ENCODE measurements at places on chromosomes 12 and 14. TPM values are rescaled to one million over a fixed set of nuclear protein-coding genes. Genes with fewer than 3 reads are reported as not detected.

- no peaks in the 10 kb centered on the region for H3K27me3 ChIP-seq
- H3K27ac ChIP-seq = no peak overlapping the region
- no peaks in the 10 kb centered on the region for H3K36me3 ChIP-seq
- peak; percentile 21 for DNase-seq
These were observed 10.9 kb upstream of the TFCP2 start for GRCh38 chr12:51183816-51184215.

GRCh38 chr12:67710582-67710981, 62.0 kb downstream of the DYRK2 start:
- peaks cover 22% of the 10 kb centered on the region for H3K4me1 ChIP-seq
- H3K4me3 ChIP-seq = no peak overlapping the region
- no peaks in the 10 kb centered on the region for H3K36me3 ChIP-seq
- H3K27ac ChIP-seq = no peak overlapping the region
- DNase-seq = peak; percentile 66
- H3K27me3 ChIP-seq = no peaks in the 10 kb centered on the region

DNA sequence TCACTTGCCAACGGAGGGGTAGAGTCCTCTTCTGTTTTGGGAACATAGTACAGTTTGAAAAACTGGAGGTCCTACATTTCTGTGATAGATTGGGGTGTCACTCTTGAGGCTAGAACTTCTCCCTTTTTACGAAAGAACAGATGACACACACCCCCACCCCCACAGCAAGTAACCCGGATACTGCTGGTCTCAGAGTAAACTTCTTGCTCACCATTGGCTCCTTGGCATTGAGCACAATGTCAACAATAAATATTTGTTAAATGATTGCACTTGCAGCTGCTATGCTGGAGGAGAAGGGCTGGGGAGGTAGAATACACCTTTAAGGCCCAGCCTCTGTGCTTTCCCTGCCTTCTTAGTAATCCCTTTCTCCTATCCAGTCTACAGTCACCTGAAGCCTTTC, 149.8 kb downstream of the TGFB3 start:
- no peaks in the 10 kb centered on the region for H3K27me3 ChIP-seq
- no peaks in the 10 kb centered on the region for H3K36me3 ChIP-seq
- peaks cover 42% of the 10 kb centered on the region for H3K4me1 ChIP-seq
- peak overlapping the region; percentile 68 for H3K27ac ChIP-seq

DNA sequence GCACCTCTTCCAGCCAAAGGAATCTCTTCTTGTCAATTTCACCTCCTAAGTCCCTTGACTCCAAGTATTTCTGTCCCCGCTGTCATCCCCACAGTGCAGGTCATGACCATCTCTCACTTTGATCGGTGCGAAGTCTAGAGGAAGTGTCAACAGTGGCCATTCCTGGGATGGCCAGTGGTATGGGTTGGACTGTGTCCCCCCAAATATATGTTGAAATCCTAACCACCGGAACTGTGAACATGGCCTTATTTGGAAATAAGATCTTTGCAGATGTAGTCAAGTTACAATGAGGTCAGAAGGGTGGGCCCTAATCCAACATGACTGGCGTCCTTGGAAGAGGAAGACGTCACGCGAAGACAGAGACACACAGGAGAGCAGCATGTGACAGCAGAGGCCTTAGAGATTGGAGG, 155.9 kb upstream of the PRMT8 start:
- H3K27me3 ChIP-seq = peaks cover 16% of the 10 kb centered on the region
- H3K4me3 ChIP-seq = no peak overlapping the region
- H3K36me3 ChIP-seq = no peaks in the 10 kb centered on the region
- DNase-seq = no peak
- no peak overlapping the region for H3K27ac ChIP-seq
- H3K4me1 ChIP-seq = no peaks in the 10 kb centered on the region

DNA sequence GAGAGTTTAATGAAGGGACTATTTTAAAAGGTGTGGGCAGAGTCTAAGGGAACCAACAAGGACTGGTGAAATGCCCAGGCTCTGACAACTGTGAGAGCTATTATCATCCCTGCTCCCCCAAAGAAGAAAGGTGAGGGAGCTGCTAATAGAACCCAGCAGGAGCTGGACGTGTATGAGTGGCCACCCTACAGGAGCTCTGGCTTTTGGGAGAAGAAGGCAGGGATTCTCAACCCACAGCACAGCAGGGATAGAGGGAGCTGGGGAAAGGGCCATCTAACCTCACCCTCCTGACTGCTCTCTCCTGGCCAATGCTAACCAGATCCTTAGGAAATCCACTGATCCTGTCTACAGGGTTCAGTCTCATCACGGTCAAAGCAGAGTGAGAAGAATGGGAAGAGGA, 57.1 kb downstream of the GRIN2B start:
- no peak overlapping the region for H3K27ac ChIP-seq
- H3K27me3 ChIP-seq = no peaks in the 10 kb centered on the region
- H3K4me1 ChIP-seq = no peaks in the 10 kb centered on the region
- no peak overlapping the region for H3K4me3 ChIP-seq

- DNase-seq = no peak
- no peaks in the 10 kb centered on the region for H3K4me1 ChIP-seq
- no peaks in the 10 kb centered on the region for H3K27me3 ChIP-seq
These were observed 102.3 kb downstream of the CALM1 start for GRCh38 chr14:90499121-90499520.

DNA sequence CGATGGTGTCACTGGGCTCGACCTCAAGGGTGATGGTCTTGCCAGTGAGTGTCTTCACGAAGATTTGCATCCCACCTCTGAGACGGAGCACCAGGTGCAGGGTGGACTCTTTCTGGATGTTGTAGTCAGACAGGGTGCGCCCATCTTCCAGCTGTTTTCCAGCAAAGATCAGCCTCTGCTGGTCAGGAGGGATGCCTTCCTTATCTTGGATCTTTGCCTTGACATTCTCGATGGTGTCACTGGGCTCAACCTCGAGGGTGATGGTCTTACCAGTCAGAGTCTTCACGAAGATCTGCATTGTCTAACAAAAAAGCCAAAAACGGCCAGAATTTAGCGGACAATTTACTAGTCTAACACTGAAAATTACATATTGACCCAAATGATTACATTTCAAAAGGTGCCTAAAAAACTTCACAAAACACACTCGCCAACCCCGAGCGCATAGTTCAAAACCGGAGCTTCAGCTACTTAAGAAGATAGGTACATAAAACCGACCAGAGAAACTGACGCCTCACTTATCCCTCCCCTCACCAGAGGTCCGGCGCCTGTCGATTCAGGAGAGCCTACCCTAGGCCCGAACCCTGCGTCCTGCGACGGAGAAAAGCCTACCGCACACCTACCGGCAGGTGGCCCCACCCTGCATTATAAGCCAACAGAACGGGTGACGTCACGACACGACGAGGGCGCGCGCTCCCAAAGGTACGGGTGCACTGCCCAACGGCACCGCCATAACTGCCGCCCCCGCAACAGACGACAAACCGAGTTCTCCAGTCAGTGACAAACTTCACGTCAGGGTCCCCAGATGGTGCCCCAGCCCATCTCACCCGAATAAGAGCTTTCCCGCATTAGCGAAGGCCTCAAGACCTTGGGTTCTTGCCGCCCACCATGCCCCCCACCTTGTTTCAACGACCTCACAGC, 717 bp downstream of the UBC start:
- peak overlapping the region; percentile 100 for H3K27ac ChIP-seq
- peak overlapping the region; percentile 99 for H3K4me3 ChIP-seq
- peaks cover 41% of the 10 kb centered on the region for H3K4me1 ChIP-seq

GRCh38 chr12:80053051-80053790, 46.1 kb upstream of the OTOGL start:
- peaks cover 20% of the 10 kb centered on the region for H3K4me1 ChIP-seq
- peak overlapping the region; percentile 62 for H3K27ac ChIP-seq
- peak overlapping the region; percentile 9 for H3K4me3 ChIP-seq
- DNase-seq = peak; percentile 96
- no peaks in the 10 kb centered on the region for H3K36me3 ChIP-seq
- H3K27me3 ChIP-seq = no peaks in the 10 kb centered on the region

GRCh38 chr12:29733060-29733459, 50.7 kb downstream of the TMTC1 start:
- DNase-seq = peak; percentile 35
- H3K4me1 ChIP-seq = peaks cover 14% of the 10 kb centered on the region
- no peaks in the 10 kb centered on the region for H3K27me3 ChIP-seq
- H3K36me3 ChIP-seq = no peaks in the 10 kb centered on the region
- no peak overlapping the region for H3K27ac ChIP-seq
- H3K4me3 ChIP-seq = no peak overlapping the region

- no peak for DNase-seq
- H3K36me3 ChIP-seq = peaks cover 30% of the 10 kb centered on the region
- no peak overlapping the region for H3K4me3 ChIP-seq
- no peaks in the 10 kb centered on the region for H3K4me1 ChIP-seq
- no peak overlapping the region for H3K27ac ChIP-seq
These were observed 86.4 kb downstream of the EP400 start for GRCh38 chr12:132036063-132036683.

DNA sequence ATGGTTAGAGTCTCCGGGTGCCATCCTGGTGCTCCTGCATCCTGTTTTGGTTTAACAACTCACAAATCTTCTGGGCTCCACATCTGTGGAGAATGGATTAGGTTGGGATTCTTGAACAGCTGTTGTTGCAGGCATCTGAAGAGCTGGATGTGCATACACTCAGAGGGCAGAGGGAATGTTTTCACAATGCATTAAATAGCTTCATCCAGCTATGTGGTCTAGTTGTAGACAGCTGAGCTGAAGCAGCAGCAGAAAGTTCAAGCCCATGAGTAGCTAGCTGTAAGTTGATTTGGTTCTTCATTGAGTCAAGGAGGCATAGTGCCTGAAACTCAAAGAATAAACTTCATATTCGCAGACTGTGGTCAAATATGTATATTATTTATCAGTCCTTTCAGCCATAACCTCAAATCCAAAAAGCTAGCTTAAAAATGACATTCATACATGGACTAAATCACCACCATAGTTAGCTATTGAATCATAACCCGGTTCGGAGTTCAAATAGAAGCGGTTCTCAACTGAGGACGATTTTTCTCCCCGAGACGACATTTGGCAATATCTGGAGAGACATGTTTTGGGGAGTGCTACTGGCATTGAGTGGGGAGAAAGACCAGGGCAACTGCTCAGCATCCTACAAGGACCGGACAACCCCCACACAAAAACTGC, 858 bp upstream of the ANKRD13A start:
- H3K27ac ChIP-seq = peak overlapping the region; percentile 79
- no peaks in the 10 kb centered on the region for H3K36me3 ChIP-seq
- H3K4me3 ChIP-seq = peak overlapping the region; percentile 96
- no peaks in the 10 kb centered on the region for H3K27me3 ChIP-seq
- peak; percentile 54 for DNase-seq

- no peak overlapping the region for H3K27ac ChIP-seq
- no peak overlapping the region for H3K4me3 ChIP-seq
- H3K27me3 ChIP-seq = peaks cover 5% of the 10 kb centered on the region
- H3K4me1 ChIP-seq = peaks cover 12% of the 10 kb centered on the region
- DNase-seq = no peak
- no peaks in the 10 kb centered on the region for H3K36me3 ChIP-seq
These were observed 53.3 kb downstream of the PITPNM2 start for GRCh38 chr12:123097561-123098084.

GRCh38 chr12:14771651-14772137, 31.6 kb downstream of the WBP11 start:
- peak; percentile 7 for DNase-seq
- peak overlapping the region; percentile 93 for H3K4me3 ChIP-seq
- no peaks in the 10 kb centered on the region for H3K27me3 ChIP-seq

- no peak overlapping the region for H3K4me3 ChIP-seq
- H3K4me1 ChIP-seq = no peaks in the 10 kb centered on the region
- H3K36me3 ChIP-seq = peaks cover 51% of the 10 kb centered on the region
- no peak for DNase-seq
- H3K27ac ChIP-seq = no peak overlapping the region
These were observed 87.9 kb downstream of the PTPN11 start for GRCh38 chr12:112506513-112507166.

DNA sequence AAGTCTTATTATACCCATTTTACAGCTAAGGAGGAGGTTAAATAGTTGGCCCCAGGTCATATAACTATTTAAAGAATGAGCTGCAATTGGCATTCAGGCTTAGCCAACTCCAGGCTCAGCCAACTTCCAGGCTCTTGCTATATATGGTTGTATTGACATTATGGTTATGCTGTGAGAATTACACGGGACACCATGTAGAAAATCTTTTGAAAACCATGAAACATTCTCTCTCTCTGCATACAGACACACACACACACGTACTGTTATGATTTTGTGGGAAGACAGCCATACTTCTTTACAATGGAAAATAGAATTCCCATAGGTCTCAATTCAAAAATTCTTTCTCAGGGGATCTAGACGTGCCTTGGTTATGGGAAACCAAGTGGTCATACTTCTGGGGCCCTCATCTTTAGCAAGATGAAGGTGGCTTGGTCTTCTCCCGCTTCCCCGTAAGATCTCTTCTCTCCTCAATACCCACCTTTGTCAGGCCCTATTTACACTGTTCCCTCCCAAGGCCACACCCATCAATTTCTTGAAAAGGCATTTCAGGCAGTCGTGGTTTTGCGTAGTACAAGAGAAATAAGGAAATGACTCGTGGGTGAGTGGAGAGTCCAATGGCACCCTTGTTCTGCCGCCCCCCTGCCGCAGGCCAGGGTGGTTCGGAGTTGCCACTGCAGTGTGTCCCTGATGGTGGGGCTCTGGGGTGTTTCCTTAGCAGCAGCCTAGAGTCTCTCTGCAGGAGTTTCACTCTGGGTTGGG, 10.0 kb upstream of the GPRC5A start:
- H3K27me3 ChIP-seq = no peaks in the 10 kb centered on the region
- H3K36me3 ChIP-seq = no peaks in the 10 kb centered on the region
- H3K4me1 ChIP-seq = peaks cover 27% of the 10 kb centered on the region
- H3K27ac ChIP-seq = peak overlapping the region; percentile 16
- peak; percentile 84 for DNase-seq
- H3K4me3 ChIP-seq = no peak overlapping the region

DNA sequence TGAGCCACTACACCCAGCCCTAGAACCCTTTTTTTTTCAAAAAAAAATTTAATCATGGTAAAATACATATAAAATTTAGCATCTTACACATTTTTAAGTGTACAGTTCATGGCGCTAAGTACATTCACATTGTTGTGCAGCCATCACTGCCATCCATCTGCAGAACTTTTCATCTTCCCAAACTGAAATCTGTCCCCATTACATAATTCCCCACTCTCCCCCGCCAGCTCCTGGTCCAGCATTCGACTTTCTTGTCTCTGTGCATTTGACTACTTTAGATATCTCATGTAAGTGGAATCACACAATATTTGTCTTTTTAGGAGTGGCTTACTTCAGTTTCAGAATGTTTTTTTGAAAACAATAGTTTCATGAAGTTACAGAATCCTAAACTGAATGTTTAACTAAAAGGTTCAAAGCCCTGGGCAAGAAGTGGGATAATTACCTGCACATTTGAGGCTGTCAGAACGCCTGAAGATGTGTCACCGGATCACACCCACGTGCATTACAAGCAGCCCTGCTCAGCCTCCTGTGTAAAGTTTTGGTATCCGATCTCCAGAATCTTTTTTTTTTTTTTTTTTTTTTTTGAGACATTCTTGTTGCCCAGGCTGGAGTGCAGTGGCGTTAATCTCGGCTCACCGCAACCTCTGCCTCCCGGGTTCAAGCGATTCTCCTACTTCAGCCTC, 12.7 kb downstream of the EML1 start:
- no peak overlapping the region for H3K4me3 ChIP-seq
- H3K4me1 ChIP-seq = peaks cover 36% of the 10 kb centered on the region
- H3K27ac ChIP-seq = no peak overlapping the region
- DNase-seq = peak; percentile 55
- H3K27me3 ChIP-seq = no peaks in the 10 kb centered on the region

Gene MLEC
- 79.4 TPM for total RNA-seq

Gene HNF1A
- not detected for total RNA-seq

Gene DAO
- not detected for total RNA-seq

Gene GLT8D2
- total RNA-seq = 58.6 TPM

Gene VRTN
- not detected for total RNA-seq

Gene CLECL1
- not detected for total RNA-seq

Gene ACVRL1
- total RNA-seq = 114 TPM

Measured in GM23248 (cell line).